Activated effector memory CD4-positive, alpha-beta T cell treated with Interleukin-2 at 50 U/mL for 16 hours (primary cell): ENCODE measurements at places on chromosomes 13 and 19.

GRCh38 chr13:60044321-60044720 is 119.4 kb downstream of the DIAPH3 start:
- DNase-seq, result no peak

- DNase-seq, result no peak
These were observed 9.9 kb downstream of the PPFIA3 start for GRCh38 chr19:49129238-49129583.

DNA sequence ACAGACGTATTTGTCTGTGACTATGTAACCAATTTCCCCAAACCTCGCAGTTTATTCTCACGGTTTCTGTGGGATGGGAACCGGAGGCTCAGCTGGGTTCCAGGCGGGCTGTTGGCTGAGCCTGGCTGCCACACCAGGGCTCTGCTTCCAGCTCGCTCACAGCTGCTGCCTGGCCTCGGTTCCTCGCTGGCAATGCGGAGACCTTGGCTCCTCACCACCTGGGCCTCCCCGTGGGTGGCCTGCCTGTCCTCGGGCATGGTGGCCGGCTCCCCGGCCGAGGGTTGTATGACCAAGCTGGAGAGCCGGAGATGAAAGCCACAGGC is 218.9 kb upstream of the MAB21L1 start:
- DNase-seq, result no peak

- no peak for DNase-seq
These were observed 20.4 kb downstream of the ARHGEF1 start for GRCh38 chr19:41903193-41903953.

GRCh38 chr13:95540888-95541287 is 11.6 kb upstream of the CLDN10 start:
- DNase-seq, result no peak

DNA sequence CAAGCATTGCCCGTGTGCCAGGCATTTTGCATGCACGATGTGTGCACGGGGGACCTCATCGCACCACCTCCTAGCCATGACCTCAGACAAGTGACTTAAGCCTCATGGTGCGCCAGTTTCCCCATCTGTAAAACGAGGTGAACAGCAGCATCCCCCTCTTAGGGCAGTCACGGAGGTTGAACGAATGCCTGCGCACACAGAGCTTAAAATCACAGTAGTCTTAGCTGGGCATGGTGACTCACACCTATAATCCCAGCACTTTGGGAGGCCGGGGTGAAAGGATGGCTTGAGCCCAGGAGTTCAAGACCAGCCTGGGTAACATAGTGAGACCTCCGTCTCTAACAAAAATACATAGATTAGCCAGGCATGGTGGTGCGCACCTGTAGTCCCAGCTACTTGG is 48.6 kb downstream of the PIN1 start:
- DNase-seq, result no peak

- peak; percentile 57 for DNase-seq
These were observed 38.9 kb upstream of the KATNAL1 start for GRCh38 chr13:30346153-30346788.

- no peak for DNase-seq
These were observed 63.4 kb downstream of the SLC7A1 start for GRCh38 chr13:29532116-29532515.

DNA sequence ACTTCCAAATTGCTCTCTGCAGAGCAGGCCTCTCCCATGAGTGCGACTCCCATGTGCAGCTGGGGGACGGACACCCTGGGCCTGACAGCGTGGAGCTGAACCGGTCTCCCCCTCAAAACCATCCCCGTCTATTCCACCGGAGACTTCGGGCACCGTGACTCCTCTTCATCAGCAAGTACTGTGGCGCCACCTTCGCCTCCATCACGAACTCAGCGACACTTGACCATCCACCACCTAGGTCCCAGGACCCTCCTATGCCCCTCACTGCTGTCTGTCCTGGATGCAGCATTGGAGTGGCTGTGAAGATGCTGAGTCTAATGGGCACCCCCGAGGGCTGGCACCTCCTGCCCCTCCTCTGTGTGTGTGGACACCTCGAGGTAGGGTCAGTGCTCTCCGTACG is 20.6 kb downstream of the CILP2 start:
- no peak for DNase-seq

DNA sequence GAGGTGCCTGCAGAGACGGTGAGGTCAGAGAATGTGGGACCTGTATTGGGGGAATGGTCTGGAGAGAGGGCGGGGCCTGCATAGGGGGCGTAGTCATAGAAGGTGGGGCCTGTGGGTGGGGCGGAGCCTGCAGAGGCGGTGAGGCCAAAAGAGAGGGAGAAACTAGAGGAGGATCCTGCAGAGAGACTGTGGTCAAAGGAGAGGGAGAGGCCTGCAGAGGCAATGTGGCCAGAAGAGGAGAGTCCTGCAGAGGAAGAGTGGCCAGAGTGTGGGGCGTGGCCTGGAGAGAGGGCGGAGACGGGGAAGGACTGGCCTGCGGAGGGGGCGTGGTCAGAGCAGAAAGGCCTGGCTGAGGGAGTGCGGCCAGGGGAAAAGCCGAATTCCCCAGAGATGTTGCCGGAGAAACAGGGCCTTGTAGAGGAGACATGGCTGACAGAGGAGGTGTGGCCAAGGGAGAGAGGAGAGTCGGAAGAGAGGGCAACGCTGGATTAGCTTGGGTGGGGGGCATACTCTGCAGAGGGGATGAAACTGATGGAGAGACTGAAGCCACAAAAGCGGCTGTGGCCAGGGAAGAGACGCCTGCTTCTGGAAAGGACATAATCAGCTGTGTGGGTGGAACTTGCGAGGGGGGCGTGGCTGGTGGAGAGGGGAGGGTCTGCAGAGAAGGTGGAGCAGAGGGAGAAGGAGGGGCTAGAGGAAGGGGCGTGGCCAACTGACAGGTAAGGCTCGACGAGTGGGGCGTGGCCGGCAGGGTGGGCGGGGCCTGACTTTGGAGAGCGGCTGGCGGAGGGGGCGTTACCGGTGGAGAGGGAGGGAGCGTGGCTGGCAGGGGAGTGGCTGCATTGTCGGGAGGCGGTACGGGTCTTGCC is 2.5 kb downstream of the PRR36 start:
- DNase-seq, result peak; percentile 53

GRCh38 chr19:20351244-20351643 is 184.2 kb downstream of the ZNF486 start:
- DNase-seq, result no peak

GRCh38 chr19:39341129-39341718 is 997 bp upstream of the SAMD4B start:
- no peak for DNase-seq

- no peak for DNase-seq
These were observed 3.3 kb upstream of the NAPA start for GRCh38 chr19:47518139-47518538.
